Upper lobe of left lung (tissue), 6 donors: ENCODE measurements at places on chromosomes 1 and 21. TPM values are rescaled to one million over a fixed set of nuclear protein-coding genes. Genes with fewer than 3 reads are reported as not detected.

Gene RSPO1
- total RNA-seq, result 0.98 TPM

Gene CLCA2
- not detected for total RNA-seq

Gene LRRIQ3
- total RNA-seq, result not detected

Gene U2AF1
- 25.8 TPM for total RNA-seq

Gene LCE1D
- not detected for total RNA-seq

Gene POGZ
- total RNA-seq, result 63.8 TPM

Gene OR2T2
- total RNA-seq, result not detected

Gene OR2T1
- not detected for total RNA-seq

Gene LCE6A
- not detected for total RNA-seq

Gene WNT3A
- total RNA-seq, result 2.6 TPM

GRCh38 chr1:36115931-36116330, 9.1 kb downstream of the COL8A2 start:
- DNase-seq, result no peak

DNA sequence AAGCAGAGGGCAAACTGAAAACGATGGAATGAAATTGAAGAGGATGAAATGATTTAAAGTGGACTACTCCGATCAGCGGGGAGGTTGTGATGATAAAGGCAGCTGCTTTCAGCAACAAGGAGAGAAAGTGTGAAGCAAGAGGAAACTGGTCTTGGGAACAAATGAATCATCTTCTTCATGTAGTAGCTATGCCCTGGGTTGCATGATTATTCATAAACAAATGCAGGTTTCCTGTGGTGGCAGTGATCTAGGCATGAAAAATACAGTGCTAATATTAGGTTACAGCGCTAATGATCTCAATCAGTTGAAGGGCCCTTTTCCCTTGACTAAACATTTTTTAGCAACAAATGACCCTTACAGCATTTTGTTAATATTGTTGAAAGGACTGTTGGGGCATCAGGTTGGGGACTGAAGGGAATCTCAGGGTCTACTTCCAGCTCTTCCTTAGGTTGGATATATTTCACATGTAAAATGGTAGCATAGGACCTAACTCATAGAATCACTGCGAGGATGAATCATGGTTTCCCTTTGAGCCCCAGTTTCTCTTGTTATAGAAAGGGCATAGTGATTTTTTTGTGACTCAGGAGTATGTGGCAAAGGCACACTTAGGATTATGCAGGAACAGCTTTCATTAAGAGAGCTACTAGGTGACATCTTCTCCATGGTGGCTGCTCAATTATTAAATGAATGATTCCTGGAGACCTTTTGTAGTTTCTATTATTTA, 1.9 kb upstream of the ZFYVE9 start:
- DNase-seq, result no peak

DNA sequence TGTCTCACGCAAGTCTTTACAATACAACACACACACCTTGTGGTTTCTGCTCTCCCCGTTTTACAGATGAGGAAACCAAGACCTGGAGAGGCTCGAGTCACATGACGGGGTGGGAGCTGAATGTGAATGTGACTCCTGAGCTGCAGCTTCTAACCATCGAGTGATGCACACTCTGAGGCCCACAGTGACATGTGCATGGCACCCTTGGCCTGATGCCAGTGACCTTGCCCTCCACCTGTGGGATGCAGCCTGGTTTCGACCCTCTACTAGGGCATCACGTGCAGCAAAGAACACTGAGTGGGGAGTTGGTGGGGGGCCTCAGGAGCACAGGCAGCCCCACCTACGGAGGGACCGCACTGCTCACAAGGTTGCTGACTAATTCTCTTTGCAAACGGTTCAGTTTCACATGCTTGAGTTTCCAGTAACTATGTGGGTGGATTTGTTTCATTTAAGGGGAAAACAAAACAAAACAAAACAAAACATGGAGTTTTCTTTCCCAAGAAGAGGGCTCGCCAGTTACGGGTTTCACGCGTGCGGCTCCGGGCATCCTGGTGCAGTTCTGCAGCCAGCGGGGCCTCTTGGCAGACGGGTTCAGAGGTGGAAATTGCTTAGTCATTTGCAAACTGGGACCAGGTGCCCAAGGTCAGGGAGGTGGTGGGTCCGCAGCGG, 22.9 kb downstream of the SPSB1 start:
- no peak for DNase-seq

DNA sequence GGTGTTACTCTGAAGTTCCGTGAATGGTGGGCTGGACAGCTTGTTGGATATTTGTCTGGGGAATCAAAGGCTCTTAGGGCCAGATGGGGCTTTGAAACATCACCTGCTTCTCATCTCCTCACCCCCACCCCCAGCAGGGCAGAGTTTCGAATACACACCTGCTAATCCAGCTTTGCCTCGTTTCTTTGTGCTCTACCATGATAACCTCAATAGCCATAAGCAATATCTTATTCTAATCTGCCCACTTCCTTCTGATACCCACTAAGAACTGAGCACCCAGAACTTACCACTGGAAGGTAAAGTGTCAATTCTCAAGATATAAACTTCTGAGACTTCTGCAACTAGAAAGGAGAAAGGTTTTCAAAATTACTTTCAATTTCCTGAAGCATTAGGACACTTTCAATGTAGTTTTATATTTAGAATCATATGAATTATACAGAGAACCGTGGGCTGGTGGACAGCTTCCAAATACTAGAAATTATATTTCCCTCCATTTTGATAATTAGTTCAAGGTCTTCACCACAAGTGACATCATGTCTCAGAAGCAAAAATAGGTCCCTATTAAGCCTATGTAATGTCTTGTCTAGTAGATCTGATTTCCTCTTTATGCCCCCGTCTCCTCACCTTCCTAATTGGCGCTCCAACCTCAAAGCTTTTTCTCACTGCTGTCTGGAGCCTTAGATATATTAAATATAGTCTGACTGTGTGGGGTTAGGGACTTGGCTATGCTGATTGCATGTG, 64.4 kb upstream of the NEK2 start:
- no peak for DNase-seq

DNA sequence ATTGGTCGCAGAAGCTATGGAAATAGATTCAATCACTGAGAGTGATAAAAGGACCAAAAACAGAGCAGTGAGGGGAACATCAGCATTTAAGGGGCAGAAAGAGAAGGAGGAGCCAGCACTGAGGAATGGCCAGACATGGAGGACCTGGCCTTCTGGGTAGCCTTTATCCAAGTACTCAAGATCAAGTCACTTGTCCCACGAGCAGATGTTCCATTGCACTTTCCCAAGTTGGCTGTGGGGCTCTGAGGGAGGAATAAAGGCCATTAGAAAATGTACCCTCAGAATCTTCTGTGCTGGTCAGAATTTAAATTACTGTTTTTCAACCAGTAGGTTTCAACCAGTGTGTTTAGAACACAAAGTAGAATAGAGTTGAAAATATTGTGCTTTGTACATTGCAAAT, 55.3 kb downstream of the GIPC2 start:
- DNase-seq, result no peak

GRCh38 chr1:174204697-174205308, 45.5 kb downstream of the RABGAP1L start:
- DNase-seq, result no peak

DNA sequence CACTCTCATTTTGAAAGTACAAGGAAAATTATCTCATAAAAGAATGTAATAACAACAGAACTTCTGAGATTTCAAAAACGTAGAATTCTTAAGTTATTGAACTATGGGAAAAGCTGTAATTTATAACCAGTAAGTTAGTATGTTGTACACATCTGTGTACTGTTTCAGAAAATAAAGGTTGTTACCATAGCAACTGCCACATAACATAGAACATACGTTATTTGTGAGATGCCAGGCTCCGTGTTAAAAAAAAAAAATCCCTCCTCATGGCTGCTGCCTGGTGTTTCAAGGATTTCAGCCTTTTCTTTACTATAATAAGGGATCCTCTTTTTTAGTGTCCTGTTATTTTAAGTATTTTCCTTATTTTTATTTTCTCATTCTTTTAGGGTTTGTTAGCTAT, 79.5 kb downstream of the RWDD3 start:
- DNase-seq, result no peak

- no peak for DNase-seq
Observed at GRCh38 chr21:17901458-17902079, 82.4 kb upstream of the C21orf91 start.

- DNase-seq, result no peak
Observed at GRCh38 chr1:54271341-54271740, 71.4 kb downstream of the MRPL37 start.

GRCh38 chr1:180930687-180931086, 18.0 kb downstream of the KIAA1614 start:
- DNase-seq, result no peak

DNA sequence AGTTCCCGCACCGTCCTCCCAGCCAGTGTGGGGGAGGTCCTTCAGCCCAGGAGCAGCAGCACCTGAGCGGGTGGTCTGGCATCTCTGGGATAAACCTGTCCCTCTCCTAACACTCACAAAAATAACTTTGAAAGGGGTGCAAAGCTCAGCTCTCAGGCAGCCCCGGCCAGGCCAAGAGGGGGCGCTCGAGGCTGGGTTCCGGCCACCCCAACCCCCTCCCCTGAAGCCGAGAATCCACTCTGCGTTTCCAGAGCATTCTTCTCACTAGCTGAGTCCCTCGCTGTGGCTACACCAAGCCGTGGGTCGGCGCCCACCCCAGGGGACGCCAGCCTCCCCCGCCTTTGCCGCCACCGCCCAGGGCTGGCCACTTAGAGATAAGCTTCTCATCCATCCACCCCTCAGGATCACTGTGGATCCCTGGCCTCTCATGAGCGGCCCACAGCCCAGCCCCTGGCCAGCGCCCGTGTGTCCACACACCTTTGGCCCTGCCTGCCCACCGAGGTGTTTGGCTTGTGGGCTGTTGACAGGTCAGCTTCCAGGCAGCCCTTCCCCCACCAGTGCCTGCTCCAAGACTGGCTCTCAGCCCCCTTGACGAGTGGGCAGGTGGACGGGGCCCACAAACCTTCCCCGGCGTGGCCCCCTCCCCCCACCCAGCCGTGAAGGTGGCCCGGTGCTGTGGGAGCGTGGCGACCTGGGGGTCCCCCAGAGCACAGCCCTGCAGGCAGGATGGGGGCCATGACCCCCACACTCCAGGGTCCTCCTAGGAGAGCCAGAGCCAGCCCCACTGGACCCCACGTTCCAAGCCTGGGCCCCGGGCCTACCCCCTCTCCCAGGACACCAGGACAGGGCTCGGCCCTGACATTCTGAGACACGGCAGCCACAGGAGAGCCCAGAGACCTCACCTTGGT, 1.9 kb downstream of the FTCD start:
- DNase-seq, result peak; percentile 60

DNA sequence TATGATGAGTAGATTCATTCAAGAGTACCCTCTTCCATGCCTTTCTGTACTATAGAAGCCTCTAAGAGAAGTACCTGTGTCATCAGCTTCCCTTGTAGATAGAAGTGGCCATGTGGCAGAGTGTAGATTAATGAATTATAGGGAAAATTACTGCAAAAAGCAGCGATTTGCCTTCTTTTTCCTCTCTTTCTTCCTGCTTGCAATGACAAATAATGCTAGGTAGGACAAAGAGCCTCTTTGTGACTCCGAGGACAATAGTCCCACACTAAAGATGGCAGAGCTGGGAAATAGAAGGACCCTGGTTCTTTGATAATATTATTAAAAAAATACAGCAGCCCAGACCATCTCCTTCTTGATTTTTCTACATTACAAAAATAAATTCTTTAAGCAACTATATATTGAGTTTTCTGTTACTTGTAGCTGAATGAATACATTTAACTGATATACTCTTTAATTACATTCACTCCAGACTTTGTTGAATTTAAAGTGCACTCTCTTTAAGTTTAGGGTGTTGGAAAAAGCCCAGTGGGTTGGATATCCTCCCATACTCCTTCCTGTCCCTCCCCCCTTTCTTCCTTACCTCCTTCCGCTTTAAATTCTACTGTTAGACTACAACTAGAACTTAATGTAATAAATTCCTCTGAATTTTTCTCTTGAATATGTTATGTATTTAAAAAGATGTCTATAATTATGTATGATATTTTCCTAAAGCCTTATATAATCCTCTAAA, 198.2 kb upstream of the APP start:
- DNase-seq, result no peak

DNA sequence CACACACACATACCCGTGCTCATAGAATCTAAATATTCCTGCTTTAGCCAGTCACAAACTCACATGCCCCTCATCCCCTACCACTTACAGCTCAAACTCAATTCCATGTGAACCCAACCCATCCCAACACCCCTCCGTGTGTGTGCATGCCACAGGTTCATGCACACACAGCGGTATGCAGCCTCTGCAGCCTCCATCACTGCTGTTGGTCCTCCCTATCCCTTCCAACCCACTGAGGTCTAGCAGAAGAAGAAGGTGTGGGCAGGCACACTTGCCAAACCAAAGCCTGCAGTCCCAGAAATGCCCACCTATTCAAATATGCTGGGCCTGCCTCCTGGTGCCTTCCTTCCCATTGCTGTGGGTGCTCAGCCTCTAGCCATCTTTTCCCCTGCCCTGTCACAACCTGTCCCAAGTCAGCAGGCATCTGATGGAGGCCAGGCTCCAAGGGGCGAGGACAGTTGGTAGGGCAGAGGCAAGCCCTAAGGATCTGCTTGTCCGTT, 26.2 kb downstream of the SLC2A1 start:
- DNase-seq, result no peak

DNA sequence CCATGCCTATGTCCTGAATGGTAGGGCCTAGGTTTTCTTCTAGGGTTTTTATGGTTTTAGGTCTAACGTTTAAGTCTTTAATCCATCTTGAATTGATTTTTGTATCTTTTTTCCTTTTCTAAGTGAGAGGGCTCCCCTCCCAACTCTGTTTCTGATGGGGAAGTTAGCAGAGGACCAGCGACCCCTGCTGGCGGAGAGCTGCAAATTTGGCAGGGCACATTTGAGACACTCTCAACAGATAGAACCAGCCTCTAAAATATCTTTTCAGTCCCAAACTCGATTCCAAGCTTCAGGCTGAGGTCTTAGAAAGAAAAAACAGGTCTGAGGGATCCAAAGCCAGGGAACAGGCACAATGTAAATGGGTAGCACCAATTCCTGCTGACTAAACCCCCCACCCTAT, 32.5 kb downstream of the LRRC3 start:
- no peak for DNase-seq

DNA sequence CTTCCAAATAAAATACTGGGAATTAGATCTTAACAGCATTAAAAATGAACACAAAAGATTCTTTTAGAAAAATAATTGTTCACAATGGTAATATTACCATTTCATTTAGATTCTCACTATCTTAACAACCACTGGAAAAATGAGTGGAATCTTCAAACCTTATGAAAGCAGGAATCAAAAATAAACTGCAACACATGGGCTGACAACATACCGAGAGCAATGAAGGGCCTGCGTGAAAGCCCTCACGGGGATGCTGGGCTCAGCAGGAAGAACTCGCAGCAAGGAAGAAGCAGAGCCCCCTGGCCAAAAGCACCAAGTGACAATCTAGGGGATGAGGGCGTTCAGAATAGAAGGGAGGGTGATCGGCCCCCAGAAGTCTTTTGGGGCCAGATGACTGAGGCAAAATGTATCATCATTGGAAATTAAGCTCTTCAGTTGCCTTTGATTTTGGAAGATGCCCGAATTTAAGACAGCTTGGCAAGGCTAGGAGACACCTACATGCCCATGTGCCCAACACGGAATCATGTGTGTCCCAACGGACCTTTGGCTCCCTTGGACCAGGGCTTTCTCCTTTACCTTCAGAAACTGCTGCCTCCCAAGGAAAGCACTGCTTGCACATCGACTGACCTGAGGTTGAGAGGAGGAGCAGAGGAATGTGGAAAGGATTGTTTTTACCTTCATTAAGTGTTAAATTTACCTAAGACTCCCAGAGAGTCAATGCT, 103.9 kb downstream of the TGFBR3 start:
- no peak for DNase-seq
